ELR (cell line): ENCODE measurements at places on chromosomes 2 and 18.

DNA sequence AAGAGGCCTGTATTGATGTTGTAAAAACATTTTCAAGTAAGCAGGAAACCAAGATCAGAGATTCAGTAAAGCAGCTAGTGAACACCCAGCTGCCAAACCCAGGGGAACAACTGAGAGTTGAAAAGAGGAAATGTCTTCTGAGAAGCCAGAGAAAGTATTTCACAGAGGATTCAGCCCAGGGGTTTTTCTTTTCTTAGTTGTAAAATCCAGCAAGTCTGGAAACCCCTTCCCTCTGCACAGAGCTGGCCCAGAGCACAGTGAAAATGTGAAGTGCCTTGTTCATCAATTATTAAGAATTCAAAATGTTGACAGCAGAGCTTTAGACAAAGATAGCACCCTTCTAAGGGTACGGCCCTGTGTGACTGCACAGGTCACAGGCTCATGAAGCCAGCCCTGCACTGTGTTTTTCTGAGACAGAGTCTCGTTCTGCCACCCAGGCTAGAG lies 28.4 kb downstream of the AFF3 start:
- DNase-seq, result no peak

GRCh38 chr2:106144621-106145331 lies 49.3 kb downstream of the UXS1 start:
- no peak for DNase-seq

- no peak for DNase-seq
These were observed 20.1 kb downstream of the SH3RF3 start for GRCh38 chr2:109148991-109149645.

DNA sequence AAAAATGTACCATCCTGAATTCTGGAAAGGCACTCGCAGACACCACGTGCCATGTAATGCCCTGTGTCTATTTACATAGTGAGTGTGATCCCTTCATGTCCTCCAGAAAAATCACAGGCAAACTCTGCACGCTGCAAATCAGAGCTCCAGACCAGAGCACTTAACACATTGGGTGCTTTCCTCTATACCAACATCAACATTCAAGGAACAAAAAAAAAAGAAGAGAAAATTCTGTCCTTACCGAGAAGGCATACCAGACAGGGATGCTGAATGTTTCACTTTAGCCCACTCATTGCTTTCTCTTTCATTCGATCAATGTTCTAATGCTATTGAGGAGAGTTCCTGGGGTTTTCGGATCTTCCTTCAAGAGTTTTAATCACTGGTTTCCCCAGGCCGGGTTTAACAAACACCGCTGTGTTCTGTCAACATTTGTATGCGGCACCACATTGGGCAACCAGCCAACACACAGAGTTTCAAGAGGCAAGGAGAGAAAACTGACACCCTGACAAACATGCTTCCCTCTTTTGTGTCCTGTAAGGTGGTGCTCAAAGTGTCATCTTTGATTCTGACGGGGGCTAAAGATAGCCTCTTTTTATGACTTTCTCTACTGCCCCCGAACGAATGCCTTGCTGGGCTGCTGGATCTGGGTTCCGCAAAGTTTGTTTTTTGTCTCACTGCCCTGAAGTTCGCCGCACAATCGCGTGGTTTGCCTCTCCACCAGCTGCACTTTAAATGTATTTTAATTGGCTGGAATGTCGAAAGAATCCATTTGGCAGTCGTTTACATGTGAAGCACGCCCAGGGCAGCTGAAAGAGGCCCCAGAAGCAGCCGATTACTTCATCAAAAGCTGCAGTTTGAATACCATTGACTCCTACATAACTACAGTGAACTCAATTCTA lies 106.4 kb upstream of the NCKAP5 start:
- peak; percentile 42 for DNase-seq
